ENCODE measurements at places on chromosomes 7 and 10.

GRCh38 chr7:65951837-65952578 is 30.0 kb downstream of the GUSB start:
- no peak for DNase-seq

DNA sequence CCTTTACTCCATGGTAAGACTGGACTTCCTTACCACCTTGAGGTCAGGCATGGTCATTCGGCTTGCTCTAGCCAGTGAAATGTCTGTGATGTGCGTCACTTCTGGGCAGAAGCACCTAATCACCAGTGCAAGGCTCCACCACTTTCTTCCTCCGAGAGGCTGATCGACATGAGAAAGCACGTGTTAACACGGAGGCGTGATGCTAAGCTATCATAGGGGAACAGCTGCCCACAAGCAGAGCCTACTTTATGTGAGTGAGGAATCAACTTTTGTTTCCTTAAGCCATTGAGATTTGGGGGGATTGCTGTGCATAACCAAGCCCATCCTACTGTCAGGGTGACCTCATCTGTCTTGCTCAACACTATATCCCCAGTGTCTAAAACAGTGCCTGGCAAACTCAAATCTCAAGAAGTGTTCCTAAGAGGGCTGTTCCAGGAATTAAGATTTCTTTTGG is 23.1 kb upstream of the SAR1A start:
- no peak for DNase-seq

DNA sequence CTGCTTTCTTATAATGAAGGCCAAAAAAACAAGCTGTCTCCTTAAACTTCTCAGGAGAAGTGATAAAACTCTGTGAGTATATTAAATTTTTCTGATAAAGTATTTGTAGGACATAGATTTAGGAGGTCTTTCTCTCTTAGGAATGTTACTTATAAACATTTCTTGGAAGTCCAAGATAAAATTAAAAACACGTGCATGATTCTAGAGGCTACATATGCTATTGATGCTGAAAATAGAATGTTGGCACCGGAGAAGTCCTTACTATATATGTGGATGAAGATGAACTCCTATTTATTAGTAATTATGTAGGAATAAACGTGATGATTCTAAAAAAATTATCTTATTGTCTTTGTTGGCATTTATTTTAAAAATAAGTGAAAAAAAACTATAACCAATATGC is 241.3 kb upstream of the LRRTM3 start:
- DNase-seq, result no peak

- DNase-seq, result no peak
Measured at GRCh38 chr7:35351466-35351865, 97.6 kb upstream of the TBX20 start.

GRCh38 chr10:97876402-97876801 is 26.8 kb downstream of the GOLGA7B start:
- DNase-seq, result no peak

GRCh38 chr7:156638443-156639077 is 2.0 kb upstream of the RNF32 start:
- no peak for DNase-seq

GRCh38 chr7:75064291-75064690 is 9.3 kb downstream of the RCC1L start:
- DNase-seq, result no peak

DNA sequence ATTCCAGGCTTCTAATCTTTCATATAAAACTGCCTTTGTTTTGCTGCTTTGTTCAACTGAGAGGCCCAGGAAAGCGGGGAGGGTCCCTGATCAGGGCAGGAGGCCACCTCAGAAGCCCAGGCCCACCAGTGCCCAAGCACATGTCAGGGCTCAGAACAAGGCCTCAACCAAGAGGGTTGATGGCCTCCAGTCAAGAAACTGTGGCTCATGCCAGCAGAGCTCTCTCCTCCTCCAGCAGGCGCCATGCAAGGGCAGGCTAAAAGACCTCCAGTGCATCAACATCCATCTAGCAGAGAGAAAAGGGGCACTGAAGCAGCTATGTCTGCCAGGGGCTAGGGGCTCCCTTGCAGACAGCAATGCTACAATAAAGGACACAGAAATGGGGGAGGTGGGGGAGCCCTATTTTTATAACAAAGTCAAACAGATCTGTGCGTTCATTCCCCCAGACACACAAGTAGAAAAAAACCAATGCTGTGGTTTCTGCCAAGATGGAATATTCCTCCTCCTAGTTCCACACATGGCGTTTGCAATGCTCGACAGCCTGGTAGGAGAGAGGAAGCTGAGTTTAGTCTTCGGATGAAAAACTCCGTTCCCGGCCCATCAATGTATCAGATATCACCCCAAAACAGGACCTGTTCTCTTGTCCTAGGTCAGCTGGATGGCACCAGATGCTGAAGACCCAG is 34.0 kb downstream of the PSAP start:
- no peak for DNase-seq

DNA sequence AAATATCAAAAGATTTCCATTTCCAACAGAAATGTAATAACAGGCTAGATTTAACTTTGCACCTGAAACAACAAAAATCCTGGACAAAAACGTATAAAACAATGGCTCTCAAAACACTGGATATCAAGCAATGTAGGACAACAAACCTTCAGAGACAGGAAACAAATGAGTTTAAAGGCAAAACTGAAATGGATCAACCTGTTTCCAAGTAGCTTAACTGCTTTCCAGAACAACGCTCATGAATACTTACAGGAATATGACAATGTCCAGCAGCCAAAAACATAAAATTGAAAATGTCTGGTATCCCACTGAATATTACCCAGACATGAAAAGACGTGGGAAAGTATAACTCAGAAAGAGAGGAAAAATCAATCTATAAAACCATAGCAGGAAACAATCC is 62.8 kb downstream of the CUBN start:
- no peak for DNase-seq

DNA sequence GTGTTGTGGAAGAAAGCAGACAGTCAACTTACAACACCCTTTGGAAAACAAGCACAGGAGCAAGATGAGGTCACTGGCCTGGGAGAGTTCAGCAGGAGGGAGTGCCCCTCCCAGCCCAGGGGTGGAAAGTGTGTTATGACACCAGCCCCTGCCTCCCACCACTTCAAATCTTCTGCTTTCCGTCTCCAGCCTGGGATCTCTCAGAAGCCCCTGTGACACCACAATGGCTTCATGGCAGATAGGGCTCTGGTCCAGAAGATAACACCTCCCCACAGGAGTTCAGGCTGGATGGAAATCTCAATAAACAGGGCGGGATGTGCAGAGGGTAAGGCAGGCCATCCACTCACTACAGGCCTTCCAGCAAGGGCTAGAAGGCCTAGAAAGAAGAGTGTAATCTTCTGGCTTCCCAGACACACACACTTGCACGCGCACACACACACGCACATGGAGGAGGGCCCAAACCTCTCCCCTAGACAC is 48.7 kb upstream of the ZMIZ1 start:
- DNase-seq, result no peak

DNA sequence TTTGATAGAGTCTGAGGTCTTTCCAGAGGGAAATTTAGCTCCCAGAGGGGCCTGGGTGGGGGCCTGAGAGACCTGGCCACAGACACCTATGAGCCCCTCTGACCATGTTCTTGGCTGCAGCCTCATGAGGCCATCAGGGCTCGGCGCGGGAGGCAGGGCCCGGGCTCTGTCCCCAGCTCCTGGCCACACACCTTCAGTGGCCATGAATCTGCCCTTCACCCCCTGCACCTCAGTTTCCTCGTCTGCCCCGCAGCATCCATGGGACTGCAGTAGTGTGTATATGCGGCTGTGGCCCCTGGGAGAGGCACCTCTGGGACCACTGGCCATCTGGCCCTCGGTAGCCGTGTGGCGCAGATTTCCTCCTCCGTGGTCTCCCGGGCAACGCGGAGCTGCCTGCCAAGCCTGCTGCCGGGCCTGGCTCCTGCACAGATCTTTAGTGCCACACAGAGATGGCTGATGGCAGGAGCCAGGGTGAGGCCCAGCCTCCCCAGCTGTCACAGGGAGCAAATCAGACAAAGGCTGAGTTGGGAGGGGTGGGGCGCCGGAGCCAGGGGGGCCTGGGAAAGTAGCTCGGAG is 23.6 kb upstream of the ADCYAP1R1 start:
- no peak for DNase-seq

- DNase-seq, result no peak
Measured at GRCh38 chr7:18305866-18306265, 189.7 kb upstream of the HDAC9 start.

DNA sequence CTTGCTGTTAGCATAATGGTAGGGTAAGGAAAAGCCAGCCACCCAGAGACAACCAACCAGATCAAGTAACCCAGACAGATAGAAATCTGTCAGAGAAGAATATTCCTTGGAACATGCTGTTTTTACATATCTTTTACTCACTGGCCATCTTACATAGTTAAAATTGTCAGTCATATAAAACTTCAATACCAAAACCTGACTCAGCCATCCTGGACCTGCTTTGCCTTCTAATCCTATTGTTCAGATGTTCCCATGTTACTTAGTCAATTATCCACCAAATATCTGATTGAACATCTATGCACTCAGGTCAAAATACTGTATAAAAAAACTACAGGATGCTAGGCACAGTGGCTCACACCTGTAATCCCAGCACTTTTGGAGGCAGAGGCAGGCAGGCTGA is 466.5 kb upstream of the NRP1 start:
- DNase-seq, result no peak

Measured in CD4-positive, CD25-positive, alpha-beta regulatory T cell (primary cell).